Thoracic aorta (tissue), 2 donors: ENCODE measurements at places on chromosomes 16 and 17.
A peak's percentile ranks its signal among the peaks of the same experiment; 100 is the strongest.

DNA sequence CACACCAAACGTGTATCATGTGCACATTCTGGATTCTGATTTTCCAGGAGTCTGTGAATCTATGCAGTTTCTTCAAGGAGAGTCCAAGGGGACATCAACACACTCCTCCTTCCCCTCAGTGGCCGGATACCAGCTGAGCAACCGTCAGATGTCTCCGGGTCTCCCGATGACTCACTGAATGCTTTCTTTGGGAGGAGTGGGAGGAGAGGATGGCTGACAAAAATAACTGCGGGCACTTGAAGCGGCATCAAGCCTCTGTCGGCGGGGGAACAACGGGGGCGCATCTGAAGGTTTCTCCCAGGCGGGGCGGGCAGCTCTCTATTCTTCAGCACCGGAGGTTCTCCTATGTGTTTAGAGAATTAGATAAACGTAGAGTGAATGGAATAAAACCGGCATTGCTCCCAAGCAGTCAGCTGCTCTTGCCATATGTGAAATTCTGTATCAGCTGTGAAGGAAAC lies 24.6 kb upstream of the LRRC75A start:
- peak overlapping the region; percentile 29 for H3K4me3 ChIP-seq
- H3K27me3 ChIP-seq: no peaks in the 10 kb centered on the region
- no peaks in the 10 kb centered on the region for H3K36me3 ChIP-seq
- peaks cover 2% of the 10 kb centered on the region for H3K4me1 ChIP-seq
- no peak for DNase-seq
- H3K27ac ChIP-seq: no peak overlapping the region

DNA sequence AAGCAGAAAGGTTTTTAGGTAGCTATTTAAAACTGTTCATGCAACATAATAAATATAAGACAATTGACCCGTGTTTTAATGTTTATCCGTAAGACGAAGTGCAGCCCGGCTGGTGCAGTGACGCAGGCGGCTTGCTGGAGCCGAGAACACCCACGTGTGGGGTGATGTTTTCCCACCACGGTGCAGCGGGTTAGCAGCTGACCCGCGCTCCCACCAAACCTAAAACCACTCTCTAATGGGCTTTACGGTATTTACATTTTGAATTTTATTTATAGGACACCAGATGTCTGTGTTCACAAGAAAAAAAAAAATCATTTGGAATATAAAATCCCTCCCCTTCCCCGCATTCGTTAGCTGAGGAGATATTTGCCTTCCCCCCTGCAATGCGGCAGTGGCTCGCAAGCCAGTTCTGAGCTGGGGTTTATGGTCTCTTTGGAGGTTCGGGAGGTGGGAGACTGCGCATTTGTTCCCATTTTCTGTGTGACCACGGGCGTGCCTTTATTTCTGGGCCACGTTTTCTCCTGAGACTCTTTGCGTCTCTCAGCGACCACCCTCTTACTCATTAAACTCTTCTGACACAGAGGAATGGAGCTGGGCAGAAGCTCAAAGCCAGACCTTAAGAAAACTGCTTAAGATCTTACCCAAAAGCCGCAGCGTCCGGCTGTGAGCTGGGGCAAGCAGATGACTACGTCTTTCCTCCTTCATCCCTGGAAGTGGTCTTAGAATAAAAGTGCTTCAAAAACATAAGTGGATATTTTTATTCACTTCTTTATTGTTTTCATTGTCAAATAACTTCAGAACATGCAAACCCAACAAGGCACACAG lies 301.1 kb downstream of the IRF8 start:
- DNase-seq: no peak
- H3K27me3 ChIP-seq: peaks cover 5% of the 10 kb centered on the region
- H3K4me3 ChIP-seq: no peak overlapping the region
- no peaks in the 10 kb centered on the region for H3K36me3 ChIP-seq
- no peak overlapping the region for H3K27ac ChIP-seq

- H3K4me1 ChIP-seq: peaks cover 2% of the 10 kb centered on the region
- no peak for DNase-seq
- no peak overlapping the region for H3K27ac ChIP-seq
- no peaks in the 10 kb centered on the region for H3K36me3 ChIP-seq
Observed at GRCh38 chr16:83301971-83302370, 505.8 kb upstream of the HSBP1 start.

DNA sequence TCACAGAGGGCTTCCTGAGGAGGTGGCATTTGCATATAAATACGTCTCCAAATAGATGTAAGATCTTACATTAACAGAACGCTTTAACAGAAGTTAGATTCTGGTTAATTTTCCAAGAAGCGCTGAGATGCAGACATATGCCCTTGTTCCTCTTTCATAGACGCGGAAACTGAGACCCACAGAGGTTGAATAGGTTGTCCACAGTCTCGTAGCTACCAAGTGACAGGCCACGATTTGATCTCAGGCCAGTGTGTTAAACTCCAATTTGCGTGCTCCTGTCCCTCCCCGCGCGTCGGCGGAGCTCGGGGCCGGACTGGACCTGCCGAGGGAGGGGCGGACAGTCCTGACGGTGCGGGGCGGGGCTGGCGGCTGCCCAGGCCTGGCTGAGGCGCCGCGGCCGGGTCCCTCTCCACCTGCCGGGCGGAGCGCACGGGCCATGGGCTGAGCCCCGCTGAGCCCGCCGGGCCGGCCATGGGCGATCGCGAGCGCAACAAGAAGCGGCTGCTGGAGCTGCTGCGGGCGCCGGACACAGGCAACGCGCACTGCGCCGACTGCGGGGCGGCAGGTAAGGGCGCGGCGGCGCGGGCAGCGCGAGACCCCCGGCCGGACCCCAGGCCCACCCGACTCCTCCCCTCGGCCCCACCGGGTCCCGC lies at the start of gene ADAP2:
TSS of gene ADAP2 (plus strand) at position 402 of the 653 bp plus-strand sequence. CDS start at position 472, 70 bp downstream.
- no peaks in the 10 kb centered on the region for H3K36me3 ChIP-seq
- no peak within 1 kb of the TSS for H3K27ac ChIP-seq
- H3K4me1 ChIP-seq: peaks cover 10% of the 10 kb centered on the region

- H3K4me1 ChIP-seq: no peaks in the 10 kb centered on the region
- H3K4me3 ChIP-seq: no peak overlapping the region
- no peak overlapping the region for H3K27ac ChIP-seq
Observed at GRCh38 chr17:41989702-41990419, 23.3 kb downstream of the CNP start.

DNA sequence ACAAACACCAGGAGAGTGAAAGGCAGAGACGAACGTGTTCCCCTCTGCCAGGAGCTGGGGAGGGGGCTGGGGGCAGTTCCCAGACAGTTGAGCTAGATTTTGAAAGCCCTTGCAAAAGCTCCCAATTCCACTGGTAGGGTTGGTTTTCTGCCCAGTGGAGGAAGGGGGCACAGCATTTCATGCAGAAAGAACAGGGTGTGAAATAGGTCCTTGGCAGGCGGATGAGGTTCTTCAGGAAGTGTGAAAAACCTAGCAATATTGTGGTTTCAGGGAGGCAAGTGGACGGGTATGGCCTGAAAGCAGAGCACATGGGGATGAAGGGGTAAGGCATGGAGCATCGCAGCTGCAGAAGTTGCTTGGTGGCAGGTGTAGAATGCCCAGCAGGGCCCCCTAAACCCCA lies 248.3 kb downstream of the KATNIP start:
- H3K4me1 ChIP-seq: no peaks in the 10 kb centered on the region
- no peak for DNase-seq
- no peak overlapping the region for H3K4me3 ChIP-seq
- no peaks in the 10 kb centered on the region for H3K27me3 ChIP-seq
- no peak overlapping the region for H3K27ac ChIP-seq

- no peaks in the 10 kb centered on the region for H3K36me3 ChIP-seq
- H3K4me3 ChIP-seq: no peak overlapping the region
- no peak for DNase-seq
- H3K27me3 ChIP-seq: no peaks in the 10 kb centered on the region
Observed at GRCh38 chr16:60675022-60675421, 1361.2 kb downstream of the CDH8 start.

GRCh38 chr16:49552313-49552928 lies 178.8 kb downstream of the C16orf78 start:
- H3K4me3 ChIP-seq: no peak overlapping the region
- no peaks in the 10 kb centered on the region for H3K27me3 ChIP-seq
- no peaks in the 10 kb centered on the region for H3K4me1 ChIP-seq
- H3K36me3 ChIP-seq: no peaks in the 10 kb centered on the region

GRCh38 chr16:70250748-70251628 lies 752 bp downstream of the EXOSC6 start:
- H3K4me1 ChIP-seq: peaks cover 14% of the 10 kb centered on the region
- no peak for DNase-seq
- H3K27me3 ChIP-seq: no peaks in the 10 kb centered on the region
- H3K27ac ChIP-seq: peak overlapping the region; percentile 53
- H3K36me3 ChIP-seq: peaks cover 30% of the 10 kb centered on the region
- peak overlapping the region; percentile 94 for H3K4me3 ChIP-seq

DNA sequence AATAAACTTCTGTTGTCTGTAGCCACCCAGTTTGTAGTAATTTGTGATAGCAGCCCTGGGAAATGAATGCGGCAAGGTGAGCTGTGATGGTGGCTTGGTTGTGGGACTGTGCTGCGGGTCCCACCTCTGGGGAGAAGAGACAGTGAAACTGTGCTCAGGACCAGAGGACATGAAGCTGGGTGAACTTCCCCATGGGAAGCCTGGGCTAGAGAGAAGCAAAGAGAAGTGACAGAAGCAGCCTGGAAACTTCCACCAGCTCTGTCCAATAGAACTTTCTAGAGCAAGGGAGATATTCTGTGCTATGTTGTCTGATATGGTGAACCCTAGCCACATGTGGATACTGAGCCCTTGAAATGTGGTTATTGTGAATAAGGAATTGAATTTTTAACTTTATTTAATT lies 51.5 kb upstream of the EMP2 start:
- H3K4me3 ChIP-seq: no peak overlapping the region
- no peaks in the 10 kb centered on the region for H3K4me1 ChIP-seq
- H3K27me3 ChIP-seq: no peaks in the 10 kb centered on the region
- DNase-seq: no peak
- H3K27ac ChIP-seq: no peak overlapping the region

- DNase-seq: no peak
- H3K36me3 ChIP-seq: no peaks in the 10 kb centered on the region
- no peaks in the 10 kb centered on the region for H3K4me1 ChIP-seq
- H3K4me3 ChIP-seq: no peak overlapping the region
Observed at GRCh38 chr16:20259541-20259940, 67.8 kb downstream of the GP2 start.

GRCh38 chr16:75309899-75310430 lies 58.5 kb upstream of the BCAR1 start:
- DNase-seq: no peak
- no peaks in the 10 kb centered on the region for H3K27me3 ChIP-seq
- peaks cover 17% of the 10 kb centered on the region for H3K4me1 ChIP-seq

GRCh38 chr16:29009838-29010166 lies 24.9 kb downstream of the LAT start:
- no peak for DNase-seq
- no peaks in the 10 kb centered on the region for H3K36me3 ChIP-seq
- H3K27ac ChIP-seq: no peak overlapping the region

GRCh38 chr17:16294560-16294959 lies 58.7 kb downstream of the CENPV start:
- no peaks in the 10 kb centered on the region for H3K4me1 ChIP-seq
- no peak overlapping the region for H3K27ac ChIP-seq
- H3K27me3 ChIP-seq: no peaks in the 10 kb centered on the region
- no peak overlapping the region for H3K4me3 ChIP-seq
- no peak for DNase-seq

GRCh38 chr16:2881783-2882649 lies 999 bp upstream of the FLYWCH2 start:
- H3K4me3 ChIP-seq: peak overlapping the region; percentile 92
- no peaks in the 10 kb centered on the region for H3K27me3 ChIP-seq
- peak overlapping the region; percentile 91 for H3K27ac ChIP-seq
- H3K36me3 ChIP-seq: no peaks in the 10 kb centered on the region
- peaks cover 8% of the 10 kb centered on the region for H3K4me1 ChIP-seq
- no peak for DNase-seq

DNA sequence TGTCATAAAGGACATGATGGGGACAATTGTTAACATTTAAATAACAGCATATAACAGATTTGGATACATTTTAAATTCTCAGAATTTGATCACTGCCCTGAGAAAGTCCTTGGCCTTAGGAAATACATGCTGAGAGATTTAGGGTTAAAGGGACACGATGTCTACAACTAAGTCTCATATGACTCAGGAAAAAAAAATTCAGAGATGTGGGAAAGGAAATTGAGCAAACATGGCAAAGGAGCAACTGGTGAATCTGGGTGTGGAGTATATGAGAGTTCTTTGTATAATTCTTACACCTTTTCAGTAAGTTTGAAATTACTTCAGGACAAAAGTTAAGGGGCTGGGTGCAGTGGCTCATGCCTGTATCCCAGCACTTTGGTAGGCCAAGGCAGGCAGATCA lies 18.2 kb downstream of the MPP3 start:
- H3K36me3 ChIP-seq: peaks cover 23% of the 10 kb centered on the region
- DNase-seq: no peak
- H3K27me3 ChIP-seq: no peaks in the 10 kb centered on the region
- H3K4me3 ChIP-seq: no peak overlapping the region
- H3K27ac ChIP-seq: no peak overlapping the region

- peak overlapping the region; percentile 78 for H3K27ac ChIP-seq
- H3K36me3 ChIP-seq: no peaks in the 10 kb centered on the region
- no peaks in the 10 kb centered on the region for H3K27me3 ChIP-seq
- no peak overlapping the region for H3K4me3 ChIP-seq
Observed at GRCh38 chr17:38440614-38441397, 12.5 kb downstream of the ARHGAP23 start.

DNA sequence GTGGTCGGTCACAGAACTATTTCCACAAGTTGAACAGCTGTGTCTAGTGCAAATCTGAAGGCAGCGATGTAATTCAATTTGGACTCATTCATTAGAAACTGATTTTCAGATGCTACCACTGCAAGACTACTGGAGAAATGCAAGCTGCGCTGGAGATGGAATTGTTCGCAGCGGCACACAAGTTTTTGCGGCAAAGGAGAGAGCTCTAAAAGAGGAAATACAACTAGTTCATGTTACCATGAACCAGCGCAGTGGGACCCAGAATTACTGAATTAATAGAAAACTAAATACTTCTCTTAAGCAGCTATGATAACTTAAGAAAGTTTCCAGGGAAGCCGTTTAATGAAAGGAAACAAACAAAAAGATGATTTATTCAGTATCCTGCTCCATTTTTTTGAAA lies 1.9 kb downstream of the CREBBP start:
- H3K4me1 ChIP-seq: peaks cover 47% of the 10 kb centered on the region
- H3K27me3 ChIP-seq: no peaks in the 10 kb centered on the region
- H3K36me3 ChIP-seq: no peaks in the 10 kb centered on the region
- peak overlapping the region; percentile 95 for H3K4me3 ChIP-seq
- H3K27ac ChIP-seq: no peak overlapping the region
- DNase-seq: no peak

DNA sequence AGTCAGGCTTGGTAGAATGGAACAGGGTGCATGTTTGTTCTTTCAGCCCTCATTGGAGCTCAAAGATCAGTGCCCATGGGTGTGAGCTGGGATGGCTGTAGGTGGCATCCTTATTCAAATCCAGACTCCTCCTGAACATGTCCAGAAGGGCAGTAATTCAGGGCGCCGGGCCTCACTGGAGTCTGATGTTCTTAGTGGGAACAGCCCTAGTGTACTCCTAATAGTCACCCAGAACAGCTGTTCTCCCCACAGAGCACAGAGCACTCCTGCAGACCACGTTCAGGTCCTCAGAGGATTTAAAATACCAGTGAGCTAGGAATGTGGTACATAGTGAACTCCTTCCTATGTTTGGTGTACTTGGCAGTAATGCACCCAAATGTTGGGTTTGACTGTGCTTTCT lies 96.2 kb downstream of the BANP start:
- no peak for DNase-seq
- H3K36me3 ChIP-seq: peaks cover 14% of the 10 kb centered on the region
- no peak overlapping the region for H3K27ac ChIP-seq
- no peaks in the 10 kb centered on the region for H3K27me3 ChIP-seq
- H3K4me1 ChIP-seq: no peaks in the 10 kb centered on the region
